Omental fat pad (tissue), 4 donors: ENCODE measurements at places on chromosomes 3 and 15. TPM values are rescaled to one million over a fixed set of nuclear protein-coding genes. Genes with fewer than 3 reads are reported as not detected.

- DNase-seq, result no peak
Observed at GRCh38 chr3:50241713-50242380, 5.8 kb downstream of the GNAI2 start.

DNA sequence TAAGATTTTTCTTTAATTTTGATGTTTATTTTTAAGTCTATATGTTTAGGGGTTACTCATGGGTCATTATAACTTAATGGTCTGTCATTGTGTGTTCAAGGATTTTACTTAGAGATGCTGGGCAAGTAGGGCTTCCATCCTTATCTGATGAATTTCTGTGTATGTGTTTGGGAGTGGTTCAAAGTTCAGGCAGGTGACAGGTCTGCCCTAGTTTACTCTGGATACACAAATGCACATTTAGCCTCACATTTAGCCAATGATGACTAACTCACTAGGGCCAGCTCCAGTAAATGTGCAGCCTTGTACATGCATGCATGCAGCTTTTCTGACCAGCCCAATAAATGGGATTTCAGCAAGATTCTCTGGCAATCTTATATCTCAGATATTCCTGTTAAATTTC lies 554.1 kb downstream of the SI start:
- no peak for DNase-seq

GRCh38 chr3:76021376-76021775 lies 236.0 kb upstream of the ZNF717 start:
- no peak for DNase-seq

- DNase-seq, result no peak
Observed at GRCh38 chr3:14222457-14222856, 43.8 kb downstream of the LSM3 start.

DNA sequence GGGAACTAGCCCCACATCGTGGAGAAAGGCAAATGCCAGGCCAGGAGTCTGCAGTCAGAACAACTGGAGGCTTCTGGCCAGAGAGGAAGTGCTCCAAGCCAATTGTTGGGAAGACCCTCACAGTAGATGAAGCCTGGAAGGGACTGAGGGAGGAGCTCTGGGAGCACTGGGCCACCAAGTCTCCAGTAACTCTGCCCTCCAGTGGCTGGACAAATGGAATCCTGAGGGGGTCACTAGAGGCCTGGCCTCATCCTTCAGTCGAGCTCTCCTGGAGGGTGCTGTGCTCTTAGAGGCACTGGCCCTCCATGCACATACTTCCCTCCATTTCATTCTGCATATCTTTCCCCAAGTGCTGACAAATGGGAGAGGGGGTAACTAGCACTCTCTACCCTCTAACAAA lies 103.0 kb downstream of the MYLK start:
- no peak for DNase-seq

DNA sequence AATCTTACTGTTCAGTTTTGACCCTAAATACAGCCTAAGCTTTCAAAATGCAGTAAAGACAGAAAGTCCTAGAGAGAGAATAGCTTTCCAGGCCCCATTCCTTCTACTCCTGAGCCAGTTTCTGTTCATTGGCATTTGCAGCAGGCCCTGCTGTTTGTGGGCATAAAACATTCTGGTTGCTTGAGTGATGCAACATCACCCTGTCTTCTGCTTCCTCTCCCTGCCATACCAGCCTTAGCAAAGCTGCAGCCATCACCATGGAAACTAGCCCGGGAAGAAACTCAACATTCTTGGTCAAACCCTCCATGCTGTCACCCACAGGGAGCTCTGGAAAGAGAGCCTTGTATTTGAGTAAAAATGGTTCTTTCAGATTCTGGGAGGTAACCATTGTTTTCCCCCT lies 325.7 kb downstream of the MAGI1 start:
- no peak for DNase-seq

GRCh38 chr3:149417174-149417573 lies 39.7 kb upstream of the TM4SF1 start:
- no peak for DNase-seq

GRCh38 chr15:72233769-72234168 lies 2.8 kb upstream of the PKM start:
- no peak for DNase-seq

DNA sequence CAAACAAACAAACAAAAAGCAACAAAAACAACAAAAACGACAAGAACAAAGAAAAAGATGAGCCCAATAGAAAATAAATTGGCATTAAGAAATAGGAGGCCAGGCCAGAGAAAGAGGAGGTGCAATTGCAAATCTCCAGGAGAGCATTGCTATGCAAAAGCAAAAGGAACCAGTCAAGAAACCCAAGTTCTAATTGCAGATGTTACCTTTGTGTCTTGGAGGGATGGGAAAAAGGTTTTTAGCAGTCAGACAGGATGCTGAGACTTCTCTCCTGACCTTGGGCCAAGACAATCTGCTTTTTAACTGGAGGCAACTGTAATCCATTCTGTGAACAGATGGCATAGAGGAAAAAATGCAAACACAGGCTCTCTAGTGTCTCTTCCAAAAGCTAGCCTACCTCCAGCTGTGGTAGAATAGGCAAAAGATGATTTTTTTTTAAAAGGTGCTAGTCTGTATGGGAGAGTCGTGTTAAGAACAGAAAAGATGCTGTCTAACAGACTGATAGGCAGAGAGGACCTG lies 56.4 kb downstream of the LSAMP start:
- DNase-seq, result no peak

DNA sequence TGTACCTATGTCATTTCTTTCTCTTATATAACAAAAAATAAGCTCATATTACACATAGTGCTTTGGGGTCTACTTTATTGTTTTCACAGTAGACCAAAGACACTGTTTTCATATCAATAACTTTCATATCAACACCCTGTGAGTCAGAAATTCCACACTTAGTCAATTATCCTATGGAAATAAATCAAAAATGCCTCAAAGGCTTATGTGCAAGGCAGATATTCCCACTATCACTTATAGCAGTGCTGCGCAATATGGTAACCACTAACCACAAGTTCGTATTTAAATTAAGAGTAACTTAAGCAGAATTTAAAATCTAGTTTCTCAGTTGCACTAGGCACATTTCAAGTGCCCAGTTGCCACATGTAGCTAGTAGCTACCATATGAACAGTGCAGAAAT lies 15.9 kb downstream of the SCG3 start:
- no peak for DNase-seq

GRCh38 chr3:47568901-47569300 lies 9.8 kb downstream of the CSPG5 start:
- no peak for DNase-seq

DNA sequence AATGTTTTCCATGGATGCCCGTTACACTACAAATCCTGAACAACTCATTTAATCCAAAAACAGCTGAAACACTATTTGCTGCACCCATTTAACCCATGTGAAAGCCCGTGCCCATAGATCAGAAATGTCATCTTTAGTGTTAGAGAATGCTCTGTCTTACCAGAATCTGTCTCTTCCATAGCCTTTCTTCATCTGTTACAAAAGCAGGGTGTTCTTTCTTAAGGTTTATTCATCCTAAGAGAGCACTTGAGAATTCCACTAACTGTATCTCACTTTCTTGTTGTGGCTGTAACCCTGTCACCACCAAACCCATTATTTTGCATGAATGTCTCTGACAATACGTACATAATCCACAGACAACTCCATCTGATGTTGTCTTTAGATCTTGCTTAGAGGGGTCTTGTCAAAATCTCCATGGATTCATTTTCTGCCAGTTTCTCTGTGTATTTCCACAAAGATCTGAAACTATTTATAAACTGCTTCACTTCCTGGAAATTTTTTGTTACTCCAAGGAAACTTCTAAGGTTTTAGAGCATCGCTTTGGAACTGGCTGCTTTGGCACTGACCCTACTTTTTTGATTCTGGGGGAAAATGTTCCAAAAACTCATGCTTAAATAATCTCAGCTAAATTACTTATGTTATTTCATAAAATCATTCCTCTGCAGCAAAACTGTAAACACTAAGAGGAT lies 167.8 kb upstream of the CCDC54 start:
- no peak for DNase-seq

- no peak for DNase-seq
Observed at GRCh38 chr3:139491027-139491700, 14.8 kb upstream of the RBP2 start.

DNA sequence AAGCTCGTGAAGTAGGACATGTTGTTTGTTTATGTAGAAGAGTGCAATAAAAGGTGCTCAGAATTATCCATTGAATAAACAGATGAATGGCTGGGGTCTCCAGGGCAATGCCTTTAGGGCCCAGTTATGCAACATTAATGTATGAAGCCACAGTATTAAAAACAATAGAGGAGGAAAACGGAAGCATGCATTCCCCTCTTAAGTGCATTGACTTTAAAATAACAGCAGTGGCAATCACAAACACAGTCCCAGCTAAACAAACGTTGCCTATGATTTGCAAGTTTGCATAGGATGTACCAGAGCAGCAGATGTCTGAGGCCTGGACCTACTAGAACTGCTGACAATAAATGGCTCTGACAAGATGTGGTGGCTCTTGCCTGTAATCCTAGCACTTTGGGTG lies 60.6 kb upstream of the GCNT3 start:
- DNase-seq, result no peak

DNA sequence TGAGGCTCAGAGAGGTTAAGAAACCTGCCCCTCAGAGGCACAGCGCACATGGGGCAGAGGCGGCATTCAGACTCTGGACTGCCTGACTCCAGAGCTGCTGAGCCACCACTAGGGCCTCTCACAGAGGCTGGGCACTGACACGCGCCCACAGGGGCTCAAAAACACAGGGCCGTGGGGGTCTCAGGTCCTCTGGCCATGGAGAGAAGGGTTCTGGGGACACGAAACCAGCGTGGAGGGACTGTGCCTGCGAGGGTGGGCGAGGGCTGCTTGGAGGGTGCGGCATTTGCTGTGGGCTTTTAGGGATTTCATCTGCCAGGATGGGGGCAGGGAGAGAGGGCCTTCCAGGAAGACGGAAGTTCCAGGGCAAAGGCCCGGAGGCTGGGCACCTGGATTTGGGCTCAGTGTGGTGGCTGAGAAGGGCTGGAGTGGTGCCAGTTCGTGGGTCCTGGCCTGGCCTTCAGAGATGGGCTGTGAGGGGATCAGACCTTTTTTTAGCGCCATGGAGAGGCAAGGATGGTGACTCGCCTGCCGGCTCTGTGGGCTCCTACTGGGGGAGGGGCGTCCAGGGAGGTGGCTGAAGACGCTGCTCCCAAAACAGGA lies 69.6 kb downstream of the EFCAB12 start:
- DNase-seq, result no peak

Gene AMIGO3
- total RNA-seq, result 2.8 TPM

Gene OR4F6
- total RNA-seq, result not detected

Gene SCN5A
- total RNA-seq, result 0.06 TPM

Gene SLC9C1
- total RNA-seq, result 1.4 TPM

Gene GNAT1
- total RNA-seq, result not detected

Gene CYP1A1
- total RNA-seq, result 3.6 TPM

Gene CLRN1
- not detected for total RNA-seq
